Lower leg skin (tissue), 4 donors: ENCODE measurements at places on chromosomes 5 and 9. TPM values are rescaled to one million over a fixed set of nuclear protein-coding genes. Genes with fewer than 3 reads are reported as not detected.

The ENTREP1 gene
- total RNA-seq: 19.1 TPM

The TAF11L11 gene
- not detected for total RNA-seq

The PCDHGA4 gene
- 2.8 TPM for total RNA-seq

The MYMK gene
- total RNA-seq: not detected

The SUSD3 gene
- 2.8 TPM for total RNA-seq

The ARID3C gene
- 0.34 TPM for total RNA-seq

The FBP2 gene
- not detected for total RNA-seq

The TSSK1B gene
- 0.11 TPM for total RNA-seq

The UGT3A1 gene
- not detected for total RNA-seq

The SLCO6A1 gene
- total RNA-seq: not detected

The INSYN2B gene
- 0.25 TPM for total RNA-seq
